ENCODE measurements at places on chromosomes 4 and X.

DNA sequence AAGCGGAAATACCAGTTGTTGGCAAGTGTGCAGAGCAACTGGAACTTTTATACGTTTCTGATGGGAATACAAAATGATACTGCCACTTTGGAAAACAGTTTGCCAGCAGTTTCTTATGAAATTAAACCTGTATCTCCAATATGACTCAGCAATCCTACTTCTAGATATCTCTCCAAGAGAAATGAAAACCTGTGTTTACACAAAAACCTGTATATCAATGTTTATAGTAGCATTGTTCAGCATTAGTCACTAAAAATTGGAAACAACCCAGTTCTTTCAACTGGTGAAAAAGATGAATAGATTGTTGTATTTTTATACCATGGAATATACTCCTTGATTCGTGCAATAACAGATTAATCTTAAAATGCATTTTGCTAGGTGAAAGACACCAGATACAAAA lies 26.8 kb downstream of the ATP7A start:
- no peak for DNase-seq

DNA sequence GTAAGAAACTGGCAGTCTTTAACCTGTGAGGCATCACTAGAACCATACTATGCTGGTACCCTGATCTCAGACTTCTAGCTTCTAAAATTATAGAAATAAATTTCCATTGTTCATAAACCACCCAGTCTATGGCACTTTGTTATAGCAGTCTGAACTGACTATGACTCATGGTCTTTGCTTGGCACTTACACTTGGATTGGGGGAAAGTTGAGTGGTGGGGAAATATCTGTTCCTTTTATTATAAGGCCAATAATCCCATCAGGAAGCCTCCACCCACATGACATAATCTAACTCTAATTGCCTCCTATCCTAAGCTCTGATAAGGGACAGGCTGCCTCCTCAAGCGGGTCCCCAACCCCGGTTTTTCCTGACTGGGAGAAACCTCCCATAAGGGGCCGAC lies 61.4 kb upstream of the PACRGL start:
- no peak for DNase-seq

DNA sequence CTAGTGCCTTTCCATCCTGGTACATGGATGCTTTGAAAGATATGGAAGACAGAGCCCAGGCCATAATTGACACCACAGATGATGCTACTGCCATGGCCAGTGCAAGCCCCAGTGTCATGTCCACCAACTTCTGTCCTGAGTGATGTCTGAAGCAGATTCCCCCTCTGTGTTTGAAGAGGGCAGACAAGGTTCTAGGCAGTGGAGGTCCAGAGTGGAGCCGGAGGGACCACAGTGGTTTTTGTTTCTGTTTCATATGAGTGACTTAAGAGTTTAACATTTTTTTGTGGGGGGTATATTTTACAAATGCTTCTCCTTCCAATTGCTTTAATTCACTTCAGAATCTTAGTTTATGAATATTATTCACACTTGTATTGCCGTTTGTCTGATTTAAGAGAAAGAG lies 6.0 kb upstream of the MAGEC1 start:
- no peak for DNase-seq

GRCh38 chr4:156578005-156578404 lies 393.6 kb downstream of the PDGFC start:
- no peak for DNase-seq

GRCh38 chrX:40570346-40571093 lies 10.2 kb upstream of the ATP6AP2 start:
- no peak for DNase-seq

DNA sequence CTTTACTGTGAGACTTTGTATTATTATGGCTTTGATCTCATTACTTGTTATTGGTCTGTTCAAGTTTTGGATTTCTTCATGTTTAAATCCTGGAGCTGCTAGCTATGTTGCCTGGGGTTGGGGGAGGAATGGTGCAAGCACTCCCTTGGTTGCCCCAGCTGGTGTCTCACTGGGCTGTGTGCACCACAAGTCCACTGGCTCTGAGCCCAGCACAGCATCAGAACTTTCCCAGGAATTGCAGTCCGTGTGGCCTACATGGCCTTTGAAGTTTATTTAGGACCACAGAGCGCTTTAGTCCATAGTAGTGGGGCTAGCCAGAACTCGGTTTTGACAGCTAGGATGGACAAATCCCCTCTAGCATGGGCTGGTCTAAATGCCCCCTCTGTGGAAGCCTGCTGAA lies 278.8 kb upstream of the RPS6KA3 start:
- DNase-seq, result no peak

- DNase-seq, result no peak
Measured at GRCh38 chrX:124250835-124251437, 81.5 kb upstream of the TEX13D start.

DNA sequence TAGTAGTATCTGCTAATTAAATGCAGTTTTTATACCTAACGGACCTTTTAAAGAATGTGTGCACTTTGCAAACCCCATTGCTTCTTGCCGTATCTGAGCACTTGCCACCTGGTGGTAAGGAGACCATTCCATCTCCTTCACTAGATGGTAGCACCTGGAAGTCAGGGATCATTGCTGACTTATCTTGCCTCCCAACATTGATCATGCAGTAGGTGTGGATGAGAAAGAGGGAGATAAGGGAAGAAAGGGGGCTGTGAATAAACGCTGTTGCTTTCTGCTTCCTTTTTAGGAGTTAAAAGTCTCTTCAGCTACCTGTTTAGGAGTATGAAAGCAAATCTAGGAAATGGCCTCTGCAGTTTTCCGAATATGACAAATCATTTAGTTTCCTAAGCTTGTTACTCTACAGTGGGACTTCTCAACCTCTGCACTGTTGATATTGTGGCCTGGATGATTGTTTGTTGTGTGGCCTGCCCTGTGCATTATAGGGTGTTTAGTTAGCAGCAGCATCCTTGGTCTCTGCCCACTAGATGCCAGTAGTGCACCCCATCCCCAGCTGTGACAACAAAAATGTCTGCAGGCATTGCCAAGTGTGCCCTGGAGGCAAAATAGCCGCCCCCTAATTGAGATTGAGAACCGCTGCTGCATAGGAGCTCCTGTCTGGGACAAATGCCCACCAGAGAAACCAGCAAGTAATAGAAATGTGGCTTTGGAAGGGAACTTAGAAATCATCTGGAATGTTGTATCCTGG lies 38.8 kb downstream of the GAB1 start:
- no peak for DNase-seq

DNA sequence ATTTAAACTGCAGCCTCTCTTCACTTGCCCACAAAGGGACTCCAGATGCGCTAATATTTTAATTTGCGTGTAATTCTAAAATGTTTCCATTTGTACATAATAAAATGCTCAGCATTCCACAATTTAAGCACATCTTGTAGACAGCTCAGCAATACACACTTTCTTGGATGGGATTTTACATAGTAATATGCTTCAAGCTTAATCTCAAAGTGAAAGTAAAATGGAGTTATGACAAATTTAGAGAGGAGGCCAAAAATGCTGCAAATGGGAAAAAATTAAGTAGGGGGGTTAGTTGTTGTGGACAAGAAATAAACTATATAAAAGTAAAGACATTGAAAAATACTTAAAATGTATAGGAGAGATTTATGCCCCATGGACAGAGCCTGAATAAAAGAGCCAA lies 149.1 kb downstream of the FBXO8 start:
- DNase-seq, result no peak

- DNase-seq, result no peak
Measured at GRCh38 chr4:186931519-186931918, 207.9 kb upstream of the FAT1 start.

DNA sequence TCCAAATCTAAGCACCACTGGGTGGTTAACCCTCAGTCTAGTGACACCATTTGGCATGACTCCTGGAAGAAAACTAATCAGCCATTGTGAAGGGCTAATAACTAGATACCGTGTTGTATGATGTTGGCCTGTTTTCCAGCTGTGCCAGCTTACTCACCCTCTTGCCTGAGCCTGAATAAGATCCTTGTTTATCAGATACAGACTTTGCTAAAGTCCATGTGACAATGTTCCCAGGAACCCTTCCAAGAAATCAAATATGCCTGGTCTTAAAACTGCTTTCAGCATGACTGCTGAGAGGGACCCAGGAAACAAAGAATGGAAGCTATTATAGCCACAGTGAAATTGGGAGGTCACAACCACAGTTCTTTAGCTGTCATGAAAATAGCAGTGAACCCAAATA lies 640.8 kb upstream of the INTU start:
- no peak for DNase-seq

DNA sequence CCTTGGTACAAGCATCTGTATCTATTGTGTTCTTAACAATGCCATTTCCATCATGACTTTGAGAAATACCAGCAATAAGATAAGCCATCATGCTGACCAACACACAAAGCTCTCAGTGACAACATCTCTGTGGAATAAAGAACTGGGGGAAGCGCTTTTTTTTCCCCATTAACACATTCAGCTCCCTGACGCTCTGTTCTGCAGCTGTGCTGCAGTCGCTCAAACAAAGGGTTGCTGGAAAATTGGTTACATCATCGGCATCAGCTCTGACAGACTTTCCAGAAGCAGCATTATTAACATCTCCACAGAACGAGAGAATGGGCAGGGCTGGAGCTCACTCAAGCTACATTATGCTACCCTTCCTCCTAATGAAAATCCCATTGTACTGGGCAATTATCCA lies 39.9 kb downstream of the DCX start:
- DNase-seq, result no peak

GRCh38 chr4:156497486-156497885 lies 474.1 kb downstream of the PDGFC start:
- no peak for DNase-seq

- DNase-seq, result no peak
Measured at GRCh38 chrX:23062359-23062758, 62.6 kb downstream of the DDX53 start.

DNA sequence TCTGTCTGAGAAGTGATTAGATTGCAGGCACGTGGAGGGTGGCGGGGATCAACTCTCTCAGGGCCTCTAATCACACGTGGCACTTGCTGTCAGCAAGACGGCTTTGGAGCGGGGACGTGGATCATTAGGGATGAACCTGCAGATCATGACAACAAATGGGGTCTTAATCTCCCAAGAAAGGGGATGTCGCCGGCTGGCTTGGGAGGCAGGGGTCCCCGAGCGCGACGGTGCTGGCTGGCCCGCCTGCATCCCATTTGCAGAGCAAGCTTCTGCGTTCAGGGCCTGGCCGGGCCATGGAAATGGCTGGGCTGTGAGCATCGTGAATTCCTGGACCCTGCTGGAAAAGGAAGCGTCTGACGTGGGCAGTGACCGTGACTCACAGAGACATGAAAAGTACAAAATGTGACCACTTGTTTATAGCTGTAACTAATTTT lies 85.1 kb upstream of the SHOX start:
- DNase-seq, result no peak

GRCh38 chr4:76799718-76800117 lies 98.2 kb downstream of the SOWAHB start:
- DNase-seq, result no peak

- DNase-seq, result no peak
Measured at GRCh38 chr4:51868449-51868847, 25.5 kb downstream of the DCUN1D4 start.

DNA sequence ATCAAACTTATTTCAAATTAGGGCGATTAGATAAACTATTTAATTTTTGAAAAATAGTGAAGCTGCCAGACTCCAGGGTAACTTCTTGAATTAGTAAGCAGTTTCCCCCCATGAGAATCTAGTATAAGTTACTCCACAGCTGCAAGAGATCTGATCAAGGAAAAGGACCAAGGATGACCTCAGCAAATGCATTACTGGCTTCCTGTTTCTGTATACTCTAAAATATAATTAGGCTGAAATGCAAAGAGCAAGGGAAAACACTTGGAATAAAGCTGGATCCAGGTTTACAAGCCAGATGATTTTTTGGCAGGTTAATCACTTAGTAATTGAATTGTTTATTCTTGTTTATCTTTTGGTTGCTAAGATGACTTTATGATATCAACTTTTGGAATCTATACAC lies 13.4 kb upstream of the P2RY10 start:
- no peak for DNase-seq

DNA sequence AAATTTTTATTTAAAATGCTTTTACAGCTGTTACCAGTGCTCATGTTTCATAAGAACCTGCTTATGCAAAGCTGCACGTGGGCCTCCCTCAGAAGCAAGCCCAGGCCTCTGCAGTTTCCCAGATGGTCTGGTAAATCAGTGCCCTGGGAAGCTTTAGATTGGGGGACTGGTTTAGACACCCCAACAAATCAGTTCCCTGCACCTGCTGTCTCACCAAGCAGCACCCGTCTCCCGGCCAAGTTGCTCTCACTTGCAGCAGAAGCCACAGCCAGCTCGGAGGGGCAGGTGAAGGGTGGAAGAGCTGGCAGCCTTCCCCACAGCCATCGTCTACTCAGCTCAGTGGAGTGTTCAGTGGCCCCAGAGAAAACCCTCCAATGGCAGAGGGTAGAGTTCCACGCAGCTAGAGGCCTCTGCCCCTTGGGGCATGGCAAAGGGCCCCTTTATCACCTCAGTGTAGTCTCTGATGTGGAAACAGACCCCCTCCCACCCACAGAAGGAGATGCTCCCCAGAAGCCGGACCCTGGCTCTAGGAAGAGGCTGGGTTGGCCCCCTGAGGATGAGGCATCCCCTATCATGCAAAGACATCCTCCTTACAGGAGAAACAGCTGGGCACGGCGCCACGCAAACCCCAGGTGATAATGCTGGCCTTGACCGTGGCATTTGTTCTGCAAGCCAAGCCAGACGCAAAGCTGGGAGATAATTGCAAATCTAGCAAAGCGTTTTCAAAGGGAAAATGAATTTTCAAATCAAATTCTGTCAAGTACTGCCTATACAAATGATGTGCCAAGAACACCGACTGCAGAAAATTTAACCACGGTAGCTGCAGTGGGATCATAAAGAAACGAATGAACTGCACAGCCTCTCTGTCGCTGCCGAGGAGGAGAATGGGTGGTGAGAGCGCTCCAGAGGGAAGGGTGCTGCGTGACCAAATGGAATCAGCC lies 51.9 kb downstream of the ZFYVE28 start:
- peak; percentile 64 for DNase-seq

DNA sequence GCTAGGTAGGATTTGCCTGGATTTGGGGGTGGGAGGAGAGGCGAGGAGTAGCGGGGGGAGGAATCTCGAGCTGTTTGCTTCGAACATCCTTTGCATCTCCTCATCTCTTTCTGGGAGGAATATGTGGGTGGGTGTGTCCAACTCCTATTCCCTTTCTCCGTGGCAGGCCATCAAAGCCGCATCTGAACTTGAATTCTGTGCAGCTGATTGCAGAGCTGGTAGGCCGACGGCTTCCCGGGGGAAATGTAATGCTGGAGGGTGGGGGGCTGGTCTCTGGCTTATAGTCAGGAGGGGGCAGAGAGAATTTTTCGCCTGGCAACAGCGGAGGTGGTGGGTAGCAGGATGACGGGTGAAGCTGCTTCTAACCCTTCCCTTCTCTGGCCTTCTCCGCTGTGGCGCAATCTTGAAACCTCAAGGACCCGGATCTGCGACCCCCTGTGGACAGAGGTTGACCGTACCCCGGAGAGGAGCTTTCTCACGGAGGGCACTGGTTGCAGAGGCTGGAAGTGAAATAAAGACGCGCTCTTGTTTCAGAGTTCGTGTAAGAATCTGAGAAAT lies 628 bp downstream of the ZCCHC12 start:
- no peak for DNase-seq

GRCh38 chr4:123505095-123506010 lies 108.8 kb downstream of the SPRY1 start:
- no peak for DNase-seq

GRCh38 chr4:185504098-185505047 lies 30.9 kb downstream of the PDLIM3 start:
- no peak for DNase-seq

All from cerebellar nuclear complex (tissue), 1 donor.